ENCODE measurements at places on chromosomes 4 and X.

GRCh38 chr4:140326395-140326993 lies 47.0 kb upstream of the SCOC start:
- DNase-seq = peak; percentile 13

DNA sequence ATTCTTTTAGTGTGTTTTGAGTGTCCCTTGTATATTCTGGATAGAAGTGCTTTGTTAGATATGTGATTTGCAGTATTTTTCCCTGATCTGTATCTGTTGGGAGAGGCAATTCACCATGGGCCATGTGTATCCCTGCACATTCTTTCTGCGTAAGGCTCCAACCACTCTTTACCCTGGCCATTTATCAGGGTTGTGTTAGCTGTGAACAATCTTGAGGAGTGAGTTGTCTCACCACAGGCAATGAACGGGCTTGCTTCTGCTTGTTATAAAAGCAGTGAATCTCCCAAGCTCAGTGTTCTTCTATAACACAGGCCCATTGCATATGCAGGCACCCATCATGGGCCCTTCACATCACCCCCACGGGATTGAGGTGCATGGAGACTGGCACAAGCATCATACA lies 18.9 kb upstream of the SMIM10 start:
- DNase-seq = no peak

- DNase-seq = no peak
Observed at GRCh38 chr4:7705062-7705461, 234.6 kb downstream of the AFAP1 start.

DNA sequence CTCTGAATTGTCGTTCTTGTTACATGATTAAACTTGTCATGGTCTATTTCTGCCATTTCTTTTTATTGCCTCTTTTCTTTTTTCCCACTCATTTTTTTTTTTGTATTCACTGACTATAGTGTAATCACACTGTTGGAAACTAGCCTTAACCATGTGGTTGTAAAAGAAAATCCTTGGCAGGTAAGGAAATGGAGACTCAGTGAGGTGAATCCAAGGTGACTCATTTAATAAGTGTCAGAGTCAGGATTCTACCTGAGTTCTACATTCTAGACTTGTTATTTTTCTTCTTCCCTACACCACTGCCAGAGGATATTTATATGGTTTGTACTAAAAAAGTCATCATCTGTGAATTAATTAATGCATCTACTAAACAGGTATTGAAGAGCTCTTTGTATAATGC lies 152.2 kb downstream of the CBLL2 start:
- DNase-seq = no peak

GRCh38 chr4:184384810-184385557 lies 89.4 kb downstream of the IRF2 start:
- DNase-seq = no peak

DNA sequence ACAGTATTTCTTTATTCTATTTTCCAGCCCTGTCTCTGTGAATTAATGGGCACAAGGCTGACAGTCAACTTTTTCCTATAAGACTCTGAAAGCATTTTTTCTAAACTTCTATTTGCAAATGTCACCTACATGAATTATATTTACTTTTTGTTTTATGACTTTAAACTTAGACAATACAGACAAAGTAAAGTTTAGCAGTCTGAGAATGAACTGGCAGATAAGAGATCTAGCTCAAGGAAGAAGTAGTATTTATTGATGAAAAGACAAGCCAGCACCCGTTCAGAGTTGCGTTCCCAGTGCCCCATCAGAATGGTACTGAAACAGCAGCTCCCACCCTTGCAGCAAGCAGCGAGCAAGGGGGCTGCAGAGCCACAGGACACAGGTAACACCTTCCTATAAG lies 148.5 kb downstream of the FAM13A start:
- DNase-seq = no peak

- no peak for DNase-seq
Observed at GRCh38 chr4:124803641-124804040, 91.1 kb upstream of the ANKRD50 start.

- no peak for DNase-seq
Observed at GRCh38 chr4:139886798-139887197, 221.2 kb downstream of the MGST2 start.

GRCh38 chrX:65871671-65872311 lies 168.1 kb downstream of the VSIG4 start:
- no peak for DNase-seq

DNA sequence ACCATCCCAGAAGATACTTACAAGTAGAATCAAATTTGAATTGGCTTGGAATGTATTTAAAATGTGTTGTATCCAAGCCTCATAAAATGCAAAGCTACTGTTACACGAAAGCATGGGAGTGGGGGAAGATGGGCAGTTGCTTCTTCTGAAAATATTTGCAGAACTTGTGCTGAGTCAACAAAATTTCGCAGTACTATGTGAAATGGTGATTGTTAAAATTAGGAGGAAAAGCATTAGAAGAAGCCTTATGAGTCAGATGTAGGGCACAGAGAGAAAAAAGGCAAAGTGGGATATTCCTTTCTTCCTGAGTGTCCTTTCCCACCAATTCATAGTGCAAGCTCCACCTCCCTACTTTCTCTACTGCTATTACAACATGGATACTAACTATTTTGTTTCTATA lies 332.7 kb downstream of the PRDM5 start:
- DNase-seq = no peak

DNA sequence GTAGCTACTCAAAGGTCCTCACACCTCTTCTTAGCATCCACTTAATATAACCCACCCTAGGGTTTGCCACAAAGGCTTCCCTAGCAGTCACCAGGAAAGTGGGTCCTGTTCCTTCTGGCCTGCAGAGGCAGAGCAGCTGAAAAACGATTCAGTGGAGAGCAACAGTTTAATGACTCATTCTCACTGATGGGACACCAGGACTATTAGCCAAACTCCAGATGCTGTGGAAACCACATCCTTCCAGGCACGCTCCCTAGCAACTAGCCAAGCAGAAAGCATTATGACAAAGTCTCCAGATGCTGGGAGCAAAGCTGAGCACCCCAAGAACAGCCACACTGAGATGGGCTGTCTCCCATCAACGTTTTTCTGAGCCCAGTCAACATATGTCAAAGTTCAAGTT lies 30.3 kb upstream of the UTP14A start:
- no peak for DNase-seq

DNA sequence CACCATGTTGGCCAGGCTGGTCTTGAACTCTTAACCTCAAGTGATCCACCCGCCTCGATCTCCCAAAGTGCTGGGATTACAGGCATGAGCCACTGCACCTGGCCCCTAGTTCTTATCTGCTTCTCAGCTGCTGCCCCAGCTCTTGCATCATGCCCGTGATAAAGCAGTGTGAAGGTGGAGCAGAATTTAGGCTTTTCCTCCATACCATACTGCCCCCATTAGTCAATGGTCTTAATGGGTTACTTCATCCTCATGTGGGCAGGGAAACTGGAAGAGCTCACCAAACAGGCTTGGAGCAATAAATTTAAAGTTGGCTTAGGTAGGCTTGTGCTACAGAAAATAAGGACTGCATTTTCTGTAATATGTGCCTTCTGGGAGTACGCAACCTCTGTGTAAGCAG lies 636.9 kb upstream of the BOD1L1 start:
- DNase-seq = no peak

DNA sequence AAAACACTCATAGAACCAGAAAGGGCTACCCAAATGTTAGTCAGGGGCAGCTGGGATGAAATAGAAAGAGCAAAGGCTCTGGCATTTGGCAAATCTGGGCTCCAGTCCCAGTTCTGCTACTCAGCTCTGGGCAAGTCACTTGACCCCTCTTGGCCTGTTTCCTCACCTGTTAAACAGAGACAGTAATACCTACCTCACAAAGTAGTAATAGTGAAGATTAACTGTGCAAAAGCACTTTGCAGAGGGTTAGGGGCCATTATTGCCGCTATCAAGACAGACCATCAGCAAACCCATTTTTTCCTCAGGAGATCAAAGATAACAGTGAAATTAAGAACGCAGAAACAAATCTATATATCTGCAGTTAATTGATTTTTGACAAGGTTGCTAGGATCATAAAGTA lies 20.6 kb downstream of the ZBTB33 start:
- DNase-seq = peak; percentile 15

DNA sequence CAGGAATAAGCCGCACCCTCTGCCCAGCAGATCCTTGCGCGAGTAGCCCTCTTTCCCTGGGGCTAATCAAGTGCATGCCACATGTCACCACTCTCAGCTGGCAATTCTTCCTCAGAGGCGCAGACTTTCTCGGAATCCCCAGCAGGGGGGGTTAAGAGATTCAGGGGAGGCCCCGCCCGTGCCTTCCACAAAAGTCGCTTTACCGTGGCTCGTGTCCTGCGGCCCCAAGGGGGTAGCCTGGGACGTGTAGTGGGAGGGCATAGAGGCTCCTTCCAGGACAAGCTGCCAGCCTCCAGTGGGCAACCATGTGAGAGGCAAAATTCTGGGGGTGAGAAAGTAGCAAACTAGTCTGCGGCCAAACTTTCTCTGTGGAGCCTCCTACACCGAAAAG lies 652 bp downstream of the SRPX start:
- DNase-seq = no peak

DNA sequence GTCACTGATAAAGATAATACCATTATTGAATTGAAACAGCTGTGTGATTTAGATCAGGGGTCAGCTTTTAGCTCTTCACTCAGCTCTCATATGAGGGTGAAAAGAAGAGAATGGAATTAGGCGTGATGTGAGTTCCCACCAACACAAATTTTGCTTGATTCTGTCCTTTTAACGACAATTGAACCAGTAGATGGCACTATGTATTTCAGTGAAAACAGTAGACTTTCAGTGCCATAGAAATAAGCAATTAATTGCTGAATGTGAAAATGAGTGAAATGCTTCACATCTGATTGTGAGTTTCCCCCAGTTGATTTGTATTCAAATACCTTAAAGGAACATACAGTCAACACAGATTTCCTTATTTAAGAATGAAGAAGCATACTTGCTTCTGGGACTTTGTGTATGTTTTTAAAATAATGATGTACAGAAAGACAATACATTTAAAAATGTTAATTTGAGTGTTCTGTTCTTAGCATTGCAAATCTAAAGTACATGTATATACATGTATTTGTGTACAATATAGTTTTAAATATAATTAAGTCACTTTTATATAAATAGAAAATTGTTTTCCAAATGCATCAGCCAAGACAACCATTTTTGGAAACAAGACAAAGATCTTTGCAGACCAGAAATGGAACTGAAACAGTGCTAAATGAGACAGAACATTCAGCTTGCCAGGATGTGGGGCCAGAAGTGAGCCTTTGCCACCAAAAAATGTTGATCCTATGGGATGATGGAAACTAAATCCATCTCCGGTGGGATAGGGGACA lies 178.8 kb downstream of the SNCA start:
- no peak for DNase-seq

GRCh38 chrX:99603091-99603814 lies 806.8 kb downstream of the PCDH19 start:
- no peak for DNase-seq
